Stimulated activated CD8-positive, alpha-beta memory T cell treated with anti-CD3 and anti-CD28 coated beads, Interleukin-7, amount 100 ng/mL, for 24 hours (primary cell): ENCODE measurements at places on chromosomes 4 and X.

DNA sequence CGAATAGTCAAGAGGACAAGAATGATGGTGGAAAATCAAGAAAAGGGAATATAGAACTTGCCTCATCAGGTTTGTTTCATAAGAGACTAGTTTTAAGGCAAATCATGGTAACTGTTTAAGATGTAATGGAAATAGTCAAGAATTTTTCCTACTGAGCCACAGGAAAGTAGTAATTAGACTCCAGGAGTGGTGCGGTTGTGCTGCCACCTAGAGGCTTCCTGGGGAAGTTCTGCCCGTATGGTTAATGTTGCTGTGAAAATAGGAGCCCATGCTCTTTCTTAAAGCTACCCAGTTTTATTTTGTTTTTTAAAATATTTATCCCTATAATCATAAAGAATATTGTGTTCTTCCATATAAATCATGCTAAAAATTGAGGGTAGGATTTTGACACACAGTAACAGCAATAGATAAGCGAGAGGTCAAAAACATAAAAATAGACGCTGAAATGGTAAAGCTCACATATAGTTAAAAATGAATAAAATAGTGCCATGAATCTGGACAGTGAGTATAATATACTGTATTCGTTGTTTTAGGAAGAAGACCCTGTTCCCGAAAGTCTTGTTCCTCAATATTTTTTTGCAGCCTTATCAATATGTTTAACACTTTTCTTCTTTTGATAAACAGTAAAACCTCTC, 87.0 kb downstream of the PHOX2B start:
- peak; percentile 9 for DNase-seq

DNA sequence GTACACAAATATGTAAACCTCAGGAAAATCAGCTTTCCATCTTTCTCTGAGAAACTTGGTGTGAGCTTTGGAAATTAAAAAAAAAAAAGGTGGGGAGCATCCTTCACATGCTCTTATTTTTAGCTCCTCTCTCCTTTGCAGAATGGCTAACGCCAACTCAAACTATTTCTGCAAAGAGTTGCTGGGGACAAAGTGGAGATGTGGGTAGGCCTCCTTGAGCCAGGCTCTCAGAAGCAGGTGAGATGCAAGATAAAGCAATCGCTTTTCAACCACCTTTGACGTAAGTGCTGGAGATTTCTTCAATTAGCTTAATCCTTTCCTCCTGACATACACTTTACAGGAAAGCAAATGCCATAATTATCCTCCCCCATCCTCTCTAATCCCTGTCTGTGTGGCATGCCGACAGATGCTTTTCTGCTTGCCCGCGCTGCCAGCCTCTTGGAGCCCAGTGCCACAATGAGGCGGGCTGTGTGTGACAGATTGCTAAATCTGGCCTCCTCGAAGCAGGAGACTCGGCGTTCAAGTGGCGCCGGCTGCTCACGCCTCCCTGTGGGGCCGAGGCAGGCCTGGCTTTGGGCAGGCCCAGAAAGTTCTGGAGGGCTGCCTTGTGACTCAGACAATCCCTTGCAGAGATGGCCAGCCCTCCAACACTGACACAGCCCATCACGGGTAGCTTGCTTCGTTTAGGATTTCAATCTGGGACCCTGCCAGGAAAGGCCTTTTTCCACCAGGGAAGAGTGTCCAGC, 64.9 kb upstream of the SOD3 start:
- no peak for DNase-seq

- DNase-seq: no peak
These were observed 115.1 kb upstream of the PNPLA4 start for GRCh38 chrX:8042304-8042703.

DNA sequence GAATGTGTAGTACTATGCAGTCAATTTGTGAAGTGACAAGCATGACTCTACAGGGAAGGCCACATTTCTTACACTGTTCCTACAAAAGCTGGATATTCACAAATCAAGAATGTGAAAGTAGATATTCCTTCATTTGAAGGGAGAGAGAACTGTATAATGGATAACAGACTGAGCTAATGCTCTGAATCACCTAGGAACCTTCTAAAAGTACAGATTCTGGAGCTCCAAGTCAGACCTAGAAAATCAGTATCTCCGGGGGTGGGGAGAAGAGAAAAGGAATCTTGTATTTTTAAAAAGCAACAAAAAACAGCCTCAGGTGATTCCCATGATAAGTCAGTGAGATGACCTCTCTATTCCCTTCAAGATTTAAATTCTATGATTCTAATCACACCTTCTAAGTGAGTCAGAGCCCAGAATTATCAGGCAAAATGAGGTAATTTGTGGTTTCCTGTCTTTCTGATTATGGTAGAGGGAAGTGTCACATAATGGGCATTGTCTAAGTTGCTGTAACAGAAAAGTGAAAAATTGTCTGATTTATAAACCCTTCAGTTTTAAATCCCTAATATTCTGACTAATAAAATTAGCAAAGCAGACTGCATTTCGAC, 80.9 kb downstream of the IL21 start:
- DNase-seq: no peak

DNA sequence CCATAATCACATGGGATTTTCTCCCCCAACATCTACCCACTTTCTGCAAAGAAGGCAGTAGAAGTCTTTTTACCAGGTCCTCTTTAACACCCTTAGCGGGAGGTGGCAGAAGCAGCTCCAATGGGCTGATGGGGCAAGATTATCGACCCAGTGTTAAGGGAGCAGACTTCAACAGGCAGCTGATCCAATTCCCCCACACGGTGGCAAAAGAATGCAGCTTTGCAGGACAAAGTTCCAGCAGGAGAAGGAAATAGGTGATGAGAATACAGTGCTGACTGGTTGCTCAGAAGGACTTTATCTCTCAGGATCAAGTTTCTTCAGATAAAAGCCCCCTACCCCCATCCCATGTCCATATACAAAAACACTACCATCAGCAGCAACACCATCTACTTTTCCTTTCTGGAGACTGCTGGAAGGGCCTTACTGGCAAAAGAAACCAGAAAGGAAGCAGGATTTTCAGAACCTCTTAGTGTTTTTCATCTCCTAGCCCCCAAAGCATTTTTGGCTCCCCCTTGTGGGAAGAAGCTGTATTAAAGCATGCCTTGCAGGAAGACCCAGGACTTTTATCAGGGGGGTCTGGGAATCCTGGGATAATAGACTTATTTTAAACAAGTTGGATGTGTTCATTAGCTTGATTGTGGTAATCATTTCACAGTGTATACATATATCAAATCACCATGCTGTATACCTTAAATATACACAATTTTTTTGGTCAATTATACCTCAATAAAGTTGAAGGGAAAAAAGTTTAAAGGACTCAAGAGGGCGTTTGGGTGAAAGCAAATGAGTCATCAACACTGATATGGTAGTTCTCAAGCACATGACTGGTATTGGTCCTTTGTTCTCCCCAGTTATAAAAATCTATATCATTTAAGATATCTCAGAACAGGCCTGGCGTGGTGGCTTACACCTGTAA, 146.4 kb downstream of the GPC3 start:
- DNase-seq: no peak

DNA sequence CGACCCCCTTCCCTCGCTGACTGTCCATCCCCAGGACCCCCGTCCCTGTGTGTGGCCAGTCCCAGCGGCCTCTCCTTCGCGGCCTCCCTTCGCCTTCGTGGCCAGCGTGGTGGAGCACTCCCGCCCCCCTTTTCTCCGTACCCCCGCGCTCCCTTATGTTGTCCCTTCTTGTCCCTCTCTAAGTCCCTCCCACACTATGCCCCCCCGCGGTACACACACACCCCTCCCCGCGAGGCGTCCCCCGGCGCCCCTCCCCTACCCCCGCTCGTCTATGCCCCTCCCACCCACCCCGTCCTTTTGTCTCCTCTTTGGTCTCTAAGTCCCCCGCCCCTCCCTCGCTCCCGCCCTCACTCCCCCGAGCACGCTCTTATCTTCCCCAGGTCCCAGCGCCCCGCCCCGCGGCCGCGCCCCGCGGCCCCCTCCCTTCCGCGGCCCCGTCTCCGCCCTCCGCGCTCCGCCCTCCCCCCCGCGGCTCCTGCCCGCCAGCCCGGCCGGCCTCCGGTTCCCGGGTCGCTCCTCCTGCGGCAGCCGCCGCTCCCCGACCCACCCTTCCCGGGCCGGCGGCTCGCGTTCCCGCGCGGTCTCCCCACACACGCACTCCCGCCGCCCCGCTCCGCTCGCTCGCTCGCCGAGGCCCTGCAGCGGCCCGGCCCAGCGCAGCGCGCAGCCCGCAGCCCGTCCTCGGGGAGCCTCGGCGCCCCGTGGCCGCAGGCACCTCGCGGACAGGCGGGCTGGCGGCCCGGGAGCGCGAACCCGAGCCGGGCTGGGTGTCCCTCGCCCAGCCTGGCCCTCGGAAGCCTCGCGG, 26.3 kb downstream of the UTP14A start:
- DNase-seq: no peak

GRCh38 chr4:875818-876423, 50.0 kb upstream of the CPLX1 start:
- no peak for DNase-seq

- no peak for DNase-seq
These were observed 908.9 kb upstream of the LCORL start for GRCh38 chr4:18930487-18930886.

DNA sequence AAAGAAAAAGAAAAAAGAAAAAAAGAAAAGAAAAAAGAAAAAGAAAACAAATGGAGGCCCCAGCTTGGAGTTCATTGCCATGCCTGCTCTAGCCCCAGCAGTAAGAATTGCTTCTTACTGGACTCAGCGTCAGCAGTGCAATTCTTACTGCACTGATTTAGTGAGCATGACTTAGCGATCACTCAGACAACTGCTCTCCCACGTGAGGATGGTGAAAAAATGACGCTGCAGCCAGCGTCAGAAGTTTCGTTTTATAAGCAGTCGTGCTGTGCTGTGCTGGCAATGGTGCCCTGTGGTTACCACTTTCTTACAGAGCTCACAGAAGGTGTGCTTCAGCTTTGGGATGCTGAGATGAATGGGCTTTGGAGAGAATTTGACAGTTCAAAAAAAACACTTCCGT, 68.3 kb upstream of the DDX3X start:
- peak; percentile 15 for DNase-seq

DNA sequence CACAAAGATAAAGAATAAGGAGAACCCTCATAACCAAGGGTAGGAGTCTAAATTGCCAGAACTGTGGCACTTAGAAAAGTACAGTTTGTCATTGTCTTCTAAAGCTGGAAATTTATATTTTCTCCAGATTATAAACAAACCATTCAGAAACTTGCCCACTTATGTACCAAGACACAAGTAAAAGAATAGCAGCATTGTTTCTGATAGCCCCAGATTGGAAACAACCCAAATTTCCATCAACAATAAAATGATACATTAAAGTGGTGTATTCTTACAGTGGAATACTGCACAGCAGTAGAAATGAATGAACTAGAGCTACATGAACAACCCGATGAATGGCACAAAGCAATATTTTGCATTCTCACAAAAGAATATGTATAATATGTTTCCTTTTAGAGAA, 63.1 kb upstream of the PDHA1 start:
- DNase-seq: no peak

GRCh38 chr4:11494232-11494631, 65.5 kb upstream of the HS3ST1 start:
- no peak for DNase-seq

- DNase-seq: no peak
These were observed 1.5 kb downstream of the CCNG2 start for GRCh38 chr4:77158487-77158861.

DNA sequence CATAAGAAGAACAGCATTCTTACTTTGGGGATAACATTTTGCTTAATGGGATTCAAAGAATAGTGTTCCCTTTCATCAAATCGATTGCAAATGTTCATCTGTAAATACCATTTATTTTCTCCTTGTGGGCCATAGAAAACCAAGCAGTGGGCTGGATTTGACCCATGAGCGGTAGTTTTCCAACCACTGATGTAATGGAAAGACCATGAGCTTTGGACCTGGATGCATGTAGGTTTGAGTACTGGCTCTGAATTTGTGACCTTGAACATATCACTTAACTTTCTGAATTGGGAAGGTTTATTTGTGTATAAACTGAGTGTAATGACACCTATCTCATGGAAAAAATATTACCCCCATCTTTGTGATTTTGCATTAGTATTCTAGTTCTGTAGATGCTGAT, 54.3 kb downstream of the REPS2 start:
- DNase-seq: no peak

GRCh38 chr4:94302191-94302590, 40.4 kb downstream of the HPGDS start:
- no peak for DNase-seq

- DNase-seq: no peak
These were observed 593.2 kb downstream of the TMA16 start for GRCh38 chr4:164087733-164088132.

DNA sequence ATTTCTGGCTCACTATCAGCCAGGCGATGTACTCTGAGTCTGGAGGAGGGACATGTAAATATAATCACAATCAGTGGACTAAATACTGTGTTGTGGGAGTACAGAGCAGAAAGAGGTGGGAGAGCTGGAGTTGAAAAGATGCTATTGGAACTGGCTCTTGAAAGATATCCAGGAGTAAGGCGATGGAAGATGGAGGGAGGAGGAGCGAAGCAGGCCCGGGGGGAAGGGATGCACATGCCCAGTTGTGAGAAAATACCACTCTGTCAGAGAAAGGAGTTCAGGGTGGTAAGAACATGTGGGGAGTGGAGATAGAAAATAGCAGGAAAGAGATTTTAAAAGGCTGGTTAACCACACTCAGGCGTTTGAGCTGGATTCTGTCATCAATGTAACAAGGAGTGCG, 216.9 kb upstream of the ETNPPL start:
- no peak for DNase-seq

- DNase-seq: no peak
These were observed 57.3 kb upstream of the TCEAL2 start for GRCh38 chrX:102067966-102068723.

DNA sequence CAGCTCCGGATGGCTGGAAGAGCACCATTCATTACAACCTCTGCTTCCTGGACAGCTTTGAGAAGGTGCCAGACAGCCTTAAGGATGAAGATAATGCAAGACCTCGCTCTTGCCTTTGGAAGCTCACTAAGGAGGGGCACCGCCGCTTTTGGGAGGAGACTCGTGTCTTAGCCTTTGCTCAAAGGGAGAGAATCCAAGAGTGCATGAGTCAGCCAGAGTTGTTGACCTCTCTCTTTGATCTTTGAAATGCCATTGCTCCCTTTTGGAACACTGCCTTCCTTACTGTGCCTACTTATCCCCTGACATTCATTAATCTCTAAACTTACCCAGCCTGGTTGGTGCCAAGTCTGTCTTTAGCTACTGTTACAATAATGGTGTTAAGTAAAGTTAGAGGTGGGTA, 1.2 kb downstream of the FOXR2 start:
- DNase-seq: no peak

DNA sequence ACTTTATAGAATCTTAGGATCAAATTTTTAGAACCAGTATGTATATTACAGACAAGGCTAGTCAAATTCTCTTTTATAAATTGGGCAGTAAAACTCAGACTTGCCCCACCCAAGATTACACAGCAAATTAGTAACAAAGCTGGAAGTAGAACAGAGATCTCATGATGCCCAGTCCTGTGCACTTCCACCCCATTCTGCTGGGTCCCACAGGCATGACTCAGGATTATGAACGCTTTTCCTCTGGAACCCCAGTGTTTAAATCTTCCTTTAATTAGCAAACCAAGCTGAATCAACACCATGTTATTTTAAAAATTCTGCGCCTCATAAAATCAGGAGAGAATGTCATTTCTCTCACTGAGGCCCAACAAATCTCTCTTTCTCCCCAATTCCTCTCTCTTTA, 1.5 kb upstream of the IL13RA2 start:
- DNase-seq: no peak

- DNase-seq: no peak
These were observed 1111.2 kb upstream of the ADGRL3 start for GRCh38 chr4:60088807-60089486.
